Right lobe of liver (tissue), 6 donors: ENCODE measurements at places on chromosomes 3 and 15. TPM values are rescaled to one million over a fixed set of nuclear protein-coding genes. Genes with fewer than 3 reads are reported as not detected.

SLC22A13 gene
- not detected for total RNA-seq

TAGLN3 gene
- total RNA-seq: not detected

IMPG2 gene
- 0.10 TPM for total RNA-seq

ALDH1A2 gene
- total RNA-seq: 4.3 TPM

GRIP2 gene
- total RNA-seq: 0.04 TPM

HGD gene
- total RNA-seq: 321 TPM

GXYLT2 gene
- total RNA-seq: not detected

SKOR1 gene
- total RNA-seq: 0.12 TPM

ZNF860 gene
- total RNA-seq: 0.13 TPM

ADAMTS9 gene
- 9.9 TPM for total RNA-seq

CIAO2A gene
- 88.0 TPM for total RNA-seq

THSD4 gene
- 5.2 TPM for total RNA-seq

DNA sequence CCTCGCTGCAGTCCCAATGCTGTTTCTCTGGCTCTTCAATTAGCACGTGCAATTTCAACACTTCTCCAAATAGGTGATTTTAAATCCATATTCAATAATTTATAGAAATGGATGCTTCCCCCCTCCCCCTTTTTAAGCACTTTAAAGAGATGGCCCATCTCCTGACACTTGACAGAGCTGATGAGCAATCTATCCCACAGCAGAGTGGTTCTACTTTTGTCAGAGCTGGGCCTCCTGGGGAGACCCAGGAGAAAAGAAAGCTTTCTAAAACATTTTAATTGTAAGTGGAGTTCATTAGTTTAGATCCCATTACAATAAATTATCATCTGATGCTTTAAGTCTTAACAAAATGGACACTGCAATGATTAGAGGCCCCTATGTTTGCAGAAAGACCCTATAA is 127.7 kb downstream of the SHQ1 start:
- no peak for DNase-seq

GRCh38 chr3:122793568-122794416 is at the start of gene HSPBAP1:
HSPBAP1 (minus strand) TSS chr3:122793831; CDS start chr3:122793680, 151 bp downstream.
- peak; percentile 96 for DNase-seq

GRCh38 chr3:116591236-116591635 is 118.3 kb upstream of the TUSC7 start:
- DNase-seq: no peak

DNA sequence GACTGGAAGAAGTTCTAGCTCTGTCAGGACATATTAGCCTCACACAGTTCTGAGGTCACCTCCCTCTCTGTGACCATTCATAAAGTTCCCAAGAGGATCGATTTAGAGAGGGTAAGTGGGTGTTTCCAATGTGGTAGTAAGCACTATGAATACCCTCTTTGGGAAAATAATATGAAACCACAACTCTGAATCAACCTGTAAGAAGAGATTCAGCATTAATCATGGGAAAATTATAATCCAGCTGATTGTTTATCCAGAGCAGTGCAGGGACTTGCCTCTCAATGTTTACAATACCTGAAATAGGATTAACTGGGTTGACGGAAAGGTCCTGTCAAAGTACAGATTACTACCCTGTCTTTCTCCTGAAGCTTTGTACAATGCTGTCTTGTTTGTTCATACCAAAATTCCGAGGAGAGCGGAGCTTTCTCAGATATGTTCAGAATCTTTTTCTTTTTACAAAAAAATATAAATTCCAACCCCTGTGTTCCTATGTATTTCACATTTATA is 302.9 kb upstream of the DPPA4 start:
- no peak for DNase-seq

GRCh38 chr3:9888540-9888939 is 1.9 kb upstream of the JAGN1 start:
- no peak for DNase-seq

GRCh38 chr3:14877469-14877868 is 58.7 kb downstream of the FGD5 start:
- DNase-seq: no peak

- DNase-seq: no peak
Observed at GRCh38 chr3:137852391-137852830, 88.3 kb downstream of the SOX14 start.

GRCh38 chr15:47139965-47140364 is 577.3 kb upstream of the SEMA6D start:
- no peak for DNase-seq

- no peak for DNase-seq
Observed at GRCh38 chr3:18035641-18036449, 293.4 kb upstream of the TBC1D5 start.

- peak; percentile 72 for DNase-seq
Observed at GRCh38 chr15:77821188-77821958, 188.7 kb upstream of the LINGO1 start.

DNA sequence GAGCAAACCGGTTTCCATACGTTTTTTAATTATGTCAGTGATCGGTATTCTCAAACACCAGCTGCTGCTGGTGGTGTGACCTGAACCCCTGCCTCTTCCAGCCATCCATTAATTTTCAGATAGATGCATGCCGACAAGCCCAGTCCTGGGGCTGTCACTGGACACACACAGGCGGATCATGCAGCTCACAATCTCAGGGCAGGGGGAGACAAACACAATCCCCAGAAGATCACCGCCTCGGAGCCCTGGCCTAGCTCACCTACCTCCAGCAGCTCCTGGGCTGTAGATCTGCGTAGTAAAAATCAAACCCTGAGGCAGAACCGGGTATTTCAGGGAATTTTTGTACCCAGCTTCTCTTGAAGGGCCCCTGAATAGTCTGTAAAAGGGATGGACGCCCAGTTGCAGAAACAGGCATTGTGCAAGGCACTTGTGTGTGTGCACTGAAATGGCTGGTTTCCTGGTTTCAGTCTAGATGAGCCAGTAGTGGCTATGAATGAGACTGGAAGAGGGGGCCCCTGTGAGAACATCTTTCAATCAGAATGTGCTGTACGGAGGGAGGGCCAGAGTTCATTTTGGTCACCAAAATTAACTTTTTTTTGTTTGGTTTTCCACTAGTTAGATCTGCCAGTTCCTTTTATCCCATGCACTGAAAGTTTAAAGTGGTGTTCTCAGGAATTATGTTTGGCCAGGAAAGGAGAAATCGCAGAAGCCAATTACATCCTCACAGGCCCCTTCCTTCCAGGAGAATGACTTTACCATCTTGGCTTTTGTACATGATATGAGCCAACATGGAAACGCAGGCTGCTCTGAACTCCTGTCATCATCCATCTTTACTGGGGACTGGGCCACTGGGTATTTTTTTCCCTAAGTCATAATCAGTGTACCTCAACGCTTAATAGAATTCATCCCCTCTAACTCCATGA is 55.0 kb upstream of the RPL32 start:
- DNase-seq: peak; percentile 26

DNA sequence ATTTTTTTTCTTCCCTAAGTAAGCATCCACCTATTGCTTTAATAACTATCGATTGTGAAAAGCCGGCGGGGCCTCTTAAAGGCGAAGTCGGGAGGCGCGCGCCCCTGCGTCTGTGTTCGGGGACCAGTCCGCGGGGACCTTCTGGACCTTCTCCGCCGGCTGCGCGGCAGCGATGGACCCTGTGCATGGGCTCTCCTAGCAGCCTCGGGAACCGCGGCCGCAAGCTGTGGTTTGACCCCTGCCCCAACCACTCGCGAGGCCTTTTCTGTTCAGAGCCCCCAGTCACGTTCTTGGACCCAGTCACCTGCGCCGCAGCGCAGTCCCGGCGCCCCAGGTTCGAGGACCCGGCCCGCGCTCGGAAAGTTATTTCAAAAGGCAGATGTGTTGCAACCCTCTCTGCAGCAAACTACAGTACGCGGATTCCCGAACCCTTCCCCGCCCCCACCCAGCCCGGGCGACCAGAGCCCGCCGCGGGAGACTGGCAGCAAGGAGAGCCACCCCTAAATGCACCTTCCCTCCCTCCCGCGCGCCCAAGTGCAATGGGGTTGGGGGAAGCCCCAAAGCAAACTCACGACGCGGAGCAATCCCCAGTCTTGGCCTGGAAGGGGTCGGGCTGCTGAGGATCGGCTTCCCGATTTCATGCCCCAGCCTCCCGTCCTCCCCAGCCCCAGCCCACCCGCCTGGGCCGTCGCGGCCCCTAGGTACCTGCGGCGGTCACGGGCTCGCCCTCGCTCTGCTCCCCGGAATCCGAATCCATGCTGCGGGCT is 684 bp downstream of the TNFAIP8L3 start:
- DNase-seq: peak; percentile 66
